ENCODE measurements at places on chromosomes 3 and 15. TPM values are rescaled to one million over a fixed set of nuclear protein-coding genes. Genes with fewer than 3 reads are reported as not detected.

TRPM1 gene
- not detected for total RNA-seq

- H3K36me3 ChIP-seq, result no peaks in the 10 kb centered on the region
- DNase-seq, result no peak
- H3K27me3 ChIP-seq, result no peaks in the 10 kb centered on the region
- H3K4me1 ChIP-seq, result peaks cover 5% of the 10 kb centered on the region
- H3K4me3 ChIP-seq, result no peak overlapping the region
Observed at GRCh38 chr3:172219750-172220149, 180.4 kb downstream of the FNDC3B start.

- H3K36me3 ChIP-seq, result no peaks in the 10 kb centered on the region
- no peak overlapping the region for H3K4me3 ChIP-seq
- H3K27ac ChIP-seq, result no peak overlapping the region
- H3K4me1 ChIP-seq, result no peaks in the 10 kb centered on the region
Observed at GRCh38 chr15:87267798-87268197, 988.7 kb downstream of the NTRK3 start.

- no peaks in the 10 kb centered on the region for H3K27me3 ChIP-seq
- no peaks in the 10 kb centered on the region for H3K4me1 ChIP-seq
- no peak for DNase-seq
- no peak overlapping the region for H3K27ac ChIP-seq
- H3K4me3 ChIP-seq, result no peak overlapping the region
Observed at GRCh38 chr3:98817547-98818041, 54.5 kb downstream of the ST3GAL6 start.

DNA sequence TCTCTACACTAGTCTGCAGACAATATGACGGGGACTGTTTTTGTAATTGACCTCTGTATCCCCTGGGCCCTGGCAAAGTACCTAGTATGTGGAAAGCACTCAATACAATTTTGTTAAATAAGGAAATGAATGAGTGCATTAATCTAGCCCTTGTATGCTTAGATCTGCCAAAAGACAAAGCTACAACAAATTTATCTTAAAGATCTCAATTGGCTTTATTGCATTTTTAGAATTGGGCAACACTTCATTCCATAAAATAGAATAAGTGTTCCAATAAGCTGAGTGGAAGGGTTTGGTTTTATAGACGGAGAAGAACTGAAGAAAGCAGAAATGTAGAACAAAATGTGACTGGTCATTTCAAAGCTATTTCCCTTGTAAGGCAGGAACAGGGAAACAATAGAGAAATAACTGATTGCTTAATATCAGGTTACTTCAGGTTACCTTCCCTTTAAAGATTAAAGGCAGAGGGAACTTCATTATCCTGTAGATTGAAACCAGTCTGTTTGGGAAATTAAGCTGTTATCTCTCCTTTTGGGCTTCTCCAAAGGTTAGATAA, 108.3 kb upstream of the MME start:
- DNase-seq, result no peak
- H3K4me1 ChIP-seq, result no peaks in the 10 kb centered on the region
- H3K36me3 ChIP-seq, result no peaks in the 10 kb centered on the region
- H3K27me3 ChIP-seq, result no peaks in the 10 kb centered on the region

Data from aorta (tissue), 5 donors.